ENCODE measurements at places on chromosomes 11 and 22.

DNA sequence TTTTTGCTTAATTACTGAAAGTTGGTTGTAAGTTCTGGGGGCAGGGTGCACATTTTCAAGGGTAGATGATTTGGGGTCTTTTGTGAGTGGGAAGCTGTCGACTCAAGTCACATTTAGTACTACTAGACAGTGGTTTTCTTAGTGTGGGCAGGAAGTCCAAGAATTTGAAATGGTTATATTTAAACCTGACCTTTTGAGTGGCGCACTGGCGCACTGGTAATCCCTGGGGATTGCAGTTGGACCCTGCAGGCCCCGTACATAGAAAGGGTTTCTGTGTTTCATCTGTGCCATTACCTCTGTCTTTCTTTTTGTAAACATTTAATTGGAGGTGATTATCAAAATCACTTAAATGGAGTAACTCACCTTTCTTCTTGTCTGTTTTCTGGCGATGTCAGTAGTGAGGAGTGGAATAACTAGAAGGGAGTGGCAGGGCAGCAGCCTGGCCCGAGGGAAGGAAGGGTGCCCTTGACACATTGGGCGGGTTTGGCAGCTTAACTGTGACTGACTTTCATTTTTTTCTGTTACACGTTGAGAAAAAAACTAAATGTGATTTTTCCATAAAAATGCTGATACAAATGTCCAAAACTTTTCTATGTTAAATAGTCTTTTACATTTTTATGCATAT lies 101.8 kb upstream of the GAL start:
- H3K4me1 ChIP-seq, result peaks cover 13% of the 10 kb centered on the region
- no peak overlapping the region for H3K4me3 ChIP-seq
- no peak for DNase-seq
- H3K27me3 ChIP-seq, result no peaks in the 10 kb centered on the region

- peaks cover 25% of the 10 kb centered on the region for H3K36me3 ChIP-seq
- H3K4me3 ChIP-seq, result no peak overlapping the region
These were observed 122.5 kb downstream of the SERGEF start for GRCh38 chr11:17890325-17890724.

GRCh38 chr11:76782531-76783293 lies 444 bp upstream of the TSKU start:
- H3K4me3 ChIP-seq, result peak overlapping the region; percentile 50
- H3K36me3 ChIP-seq, result no peaks in the 10 kb centered on the region
- DNase-seq, result no peak
- H3K27ac ChIP-seq, result no peak overlapping the region
- peaks cover 40% of the 10 kb centered on the region for H3K27me3 ChIP-seq
- H3K4me1 ChIP-seq, result peaks cover 4% of the 10 kb centered on the region

- H3K27ac ChIP-seq, result peak overlapping the region; percentile 85
- peaks cover 12% of the 10 kb centered on the region for H3K36me3 ChIP-seq
- H3K27me3 ChIP-seq, result no peaks in the 10 kb centered on the region
- peaks cover 40% of the 10 kb centered on the region for H3K4me1 ChIP-seq
- DNase-seq, result peak; percentile 48
These were observed 1.4 kb downstream of the PATZ1 start for GRCh38 chr22:31344578-31345330.

DNA sequence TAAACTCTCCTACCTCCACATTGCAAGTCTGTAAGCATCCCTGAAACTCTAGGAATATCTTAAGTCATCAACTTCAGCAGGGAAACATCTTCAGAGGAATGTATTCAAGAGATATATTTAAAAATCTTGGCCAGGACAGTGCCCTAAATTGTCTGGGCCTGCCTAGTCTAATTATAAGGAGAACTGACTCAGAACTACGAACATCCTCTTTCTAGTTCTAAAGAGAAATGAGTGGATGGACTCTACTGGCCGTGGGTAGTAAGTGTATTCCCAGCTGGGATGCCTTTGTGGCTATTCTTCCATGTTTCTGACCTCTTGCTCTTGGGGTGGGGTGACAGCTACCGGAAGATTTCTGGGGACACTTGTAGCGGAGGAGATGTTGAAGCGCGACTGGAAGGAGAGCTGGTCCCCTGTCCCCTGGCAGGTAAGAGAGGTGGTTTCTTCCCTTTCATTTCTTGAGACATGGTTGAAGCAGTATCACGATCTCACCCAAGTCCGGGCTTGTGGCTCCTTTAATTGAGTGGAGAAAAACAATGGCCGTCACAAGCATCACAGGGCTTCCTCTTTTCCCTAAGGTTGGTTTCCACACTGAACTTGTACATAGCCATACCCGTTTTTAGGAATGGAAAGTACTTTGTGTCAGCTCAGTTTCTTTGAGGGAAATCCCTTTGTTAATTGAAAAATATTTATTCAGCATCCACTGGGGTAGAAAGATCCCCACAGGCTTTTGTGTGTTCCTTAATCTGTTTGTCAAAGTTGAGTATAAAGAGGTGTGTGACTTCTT lies 97.7 kb upstream of the SORL1-AS1 start:
- peaks cover 3% of the 10 kb centered on the region for H3K27me3 ChIP-seq
- DNase-seq, result no peak

DNA sequence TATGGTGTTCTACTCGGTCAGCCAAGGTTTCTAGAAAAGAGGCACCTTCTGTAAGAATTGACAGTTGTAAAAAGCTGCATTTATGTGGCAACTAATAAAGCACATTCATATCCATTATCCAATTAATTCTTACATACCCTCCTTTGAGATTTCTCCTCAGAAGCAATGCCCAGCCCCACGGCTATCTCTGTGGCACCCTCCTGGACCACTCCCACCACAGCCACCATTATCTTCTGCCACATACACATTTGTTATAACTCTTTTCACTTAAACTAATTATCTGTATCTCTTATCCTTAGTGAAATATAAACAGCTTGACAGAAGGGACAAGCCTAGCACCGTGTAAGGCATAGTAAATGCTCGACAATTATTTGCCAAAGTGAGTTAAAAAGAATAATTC lies 48.5 kb downstream of the PAK1 start:
- DNase-seq, result no peak
- H3K4me3 ChIP-seq, result no peak overlapping the region
- H3K27me3 ChIP-seq, result peaks cover 12% of the 10 kb centered on the region
- H3K27ac ChIP-seq, result no peak overlapping the region
- H3K36me3 ChIP-seq, result no peaks in the 10 kb centered on the region
- H3K4me1 ChIP-seq, result no peaks in the 10 kb centered on the region

- no peak overlapping the region for H3K4me3 ChIP-seq
- no peak overlapping the region for H3K27ac ChIP-seq
- DNase-seq, result peak; percentile 18
- H3K4me1 ChIP-seq, result no peaks in the 10 kb centered on the region
These were observed 191.0 kb upstream of the LARGE1 start for GRCh38 chr22:34111210-34111824.

DNA sequence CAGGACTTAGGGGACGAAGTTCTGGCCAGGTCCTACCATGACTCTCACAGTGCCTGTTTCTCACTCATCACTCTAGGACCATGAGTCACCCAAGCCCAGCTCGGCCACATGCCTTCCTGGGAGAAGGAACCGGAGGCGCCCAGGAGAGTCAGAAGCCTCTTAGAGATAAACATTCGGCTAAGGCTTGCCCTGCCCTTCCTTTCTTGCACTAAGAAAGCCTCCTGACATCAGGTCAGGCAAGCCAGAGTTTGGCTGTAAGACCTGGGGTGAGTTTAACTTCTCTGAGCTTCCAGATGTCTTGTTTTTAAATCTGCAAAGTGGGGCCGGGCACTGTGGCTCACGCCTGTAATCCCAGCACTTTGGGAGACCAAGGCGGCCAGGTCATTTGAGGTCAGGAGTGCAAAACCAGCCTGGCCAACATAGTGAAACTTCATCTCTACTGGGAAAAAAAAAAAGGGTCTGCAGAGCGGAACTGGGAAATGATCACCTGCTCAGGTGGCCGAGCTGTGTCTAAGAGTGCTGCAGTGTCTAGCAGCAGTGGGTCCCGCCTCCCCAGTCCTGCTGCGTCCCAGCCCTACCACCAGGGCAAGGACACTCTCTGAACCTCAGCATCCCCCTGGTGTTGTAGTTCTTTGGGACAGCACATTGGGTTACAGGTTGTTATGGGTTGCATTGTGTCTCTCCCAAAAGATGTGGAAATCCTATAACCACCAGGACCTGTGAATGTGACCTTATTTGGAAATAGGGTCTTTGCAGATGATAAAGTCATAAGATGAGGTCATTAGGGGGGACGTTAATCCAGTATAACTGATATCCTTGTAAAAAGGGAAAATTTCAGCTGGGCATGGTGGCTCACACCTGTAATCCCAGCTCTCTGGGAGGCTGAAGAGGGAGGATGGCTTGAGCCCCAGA lies 1.8 kb upstream of the CARS1 start:
- peak overlapping the region; percentile 27 for H3K4me3 ChIP-seq
- no peak overlapping the region for H3K27ac ChIP-seq
- H3K36me3 ChIP-seq, result no peaks in the 10 kb centered on the region
- peaks cover 2% of the 10 kb centered on the region for H3K27me3 ChIP-seq

GRCh38 chr11:298406-299065 lies 790 bp downstream of the IFITM5 start:
- H3K4me3 ChIP-seq, result no peak overlapping the region
- no peak for DNase-seq
- H3K36me3 ChIP-seq, result peaks cover 2% of the 10 kb centered on the region
- H3K27ac ChIP-seq, result no peak overlapping the region

DNA sequence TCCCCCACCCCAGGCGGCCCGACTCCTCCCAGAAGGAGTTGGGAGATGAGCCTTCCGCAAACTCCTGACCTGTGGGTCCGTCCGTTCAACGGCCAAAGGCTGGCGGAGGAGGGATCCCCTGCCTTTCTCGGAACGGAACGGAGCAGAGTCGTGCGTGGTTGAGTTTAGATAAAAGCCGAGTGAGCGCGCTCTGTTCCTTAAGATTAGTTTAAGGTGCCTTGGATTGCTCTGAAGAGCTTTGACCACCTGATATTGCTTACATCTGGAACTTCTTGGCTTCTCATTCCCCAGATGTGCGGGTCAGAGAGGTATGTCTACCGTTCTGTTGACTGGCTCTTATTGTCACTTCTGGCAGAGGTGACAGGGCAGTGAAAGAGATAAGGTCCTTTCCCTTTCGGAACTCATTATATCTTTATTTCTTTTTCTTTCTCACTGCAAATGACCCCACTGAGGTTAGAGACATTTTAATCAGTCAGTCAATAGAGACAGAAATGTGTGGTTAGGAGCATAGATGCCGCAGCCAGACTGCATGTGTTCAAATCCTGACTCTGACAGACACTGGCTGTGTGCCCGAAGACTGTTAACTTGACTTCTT lies at the start of gene TRIM6:
TSS of gene TRIM6 (plus strand) at position 31 of the 595 bp plus-strand sequence. CDS start at position 292, 261 bp downstream.
- H3K27ac ChIP-seq, result peak within 1 kb of the TSS; percentile 22
- H3K4me3 ChIP-seq, result peak within 1 kb of the TSS; percentile 83
- DNase-seq, result no peak
- no peaks in the 10 kb centered on the region for H3K4me1 ChIP-seq

DNA sequence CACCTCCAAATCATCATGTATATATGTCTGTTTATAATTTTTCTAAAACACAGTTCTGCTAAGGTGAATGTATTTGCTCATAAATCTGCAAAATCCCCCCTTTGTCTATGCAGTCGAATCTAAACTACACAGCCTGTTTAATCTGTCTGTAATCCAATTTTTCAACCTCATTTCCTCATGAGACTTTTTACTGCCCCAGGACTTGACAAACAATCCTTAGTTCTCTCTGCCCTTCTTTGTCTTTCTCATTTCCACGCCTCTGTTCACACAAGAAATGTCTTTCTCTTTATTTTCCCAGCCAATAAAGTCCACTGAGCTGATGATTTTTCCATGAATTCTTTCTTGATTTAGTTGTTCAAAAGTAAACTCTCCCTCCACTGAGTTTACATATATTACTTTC lies 1154.3 kb downstream of the FAM181B start:
- DNase-seq, result no peak
- H3K4me3 ChIP-seq, result no peak overlapping the region
- H3K4me1 ChIP-seq, result no peaks in the 10 kb centered on the region
- no peaks in the 10 kb centered on the region for H3K27me3 ChIP-seq

- H3K27ac ChIP-seq, result no peak overlapping the region
- no peak overlapping the region for H3K4me3 ChIP-seq
- DNase-seq, result no peak
- no peaks in the 10 kb centered on the region for H3K4me1 ChIP-seq
These were observed 1054.7 kb upstream of the CNTN5 start for GRCh38 chr11:97965849-97966646.

DNA sequence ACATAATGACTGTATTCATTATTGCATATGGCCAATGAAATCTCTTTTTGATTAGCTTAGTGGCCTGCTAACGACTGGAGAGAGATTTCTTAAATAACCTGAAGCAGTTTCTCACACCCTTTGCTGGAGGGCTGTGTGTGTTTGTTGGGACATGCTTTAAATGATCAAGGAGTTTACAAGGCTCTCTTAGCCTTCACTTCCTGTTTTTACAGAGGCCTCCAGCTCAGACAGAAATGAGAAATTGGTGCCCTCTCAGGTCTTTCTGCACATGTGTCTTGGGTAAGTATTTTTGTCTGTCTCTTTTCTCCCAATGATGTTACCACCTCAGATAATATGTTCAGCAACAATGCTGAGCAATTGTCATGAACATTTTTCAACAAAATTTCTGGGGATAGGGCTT lies 884.4 kb upstream of the CNTN5 start:
- H3K4me1 ChIP-seq, result no peaks in the 10 kb centered on the region
- no peaks in the 10 kb centered on the region for H3K36me3 ChIP-seq
- DNase-seq, result no peak
- H3K27me3 ChIP-seq, result no peaks in the 10 kb centered on the region
- H3K4me3 ChIP-seq, result no peak overlapping the region
- no peak overlapping the region for H3K27ac ChIP-seq

DNA sequence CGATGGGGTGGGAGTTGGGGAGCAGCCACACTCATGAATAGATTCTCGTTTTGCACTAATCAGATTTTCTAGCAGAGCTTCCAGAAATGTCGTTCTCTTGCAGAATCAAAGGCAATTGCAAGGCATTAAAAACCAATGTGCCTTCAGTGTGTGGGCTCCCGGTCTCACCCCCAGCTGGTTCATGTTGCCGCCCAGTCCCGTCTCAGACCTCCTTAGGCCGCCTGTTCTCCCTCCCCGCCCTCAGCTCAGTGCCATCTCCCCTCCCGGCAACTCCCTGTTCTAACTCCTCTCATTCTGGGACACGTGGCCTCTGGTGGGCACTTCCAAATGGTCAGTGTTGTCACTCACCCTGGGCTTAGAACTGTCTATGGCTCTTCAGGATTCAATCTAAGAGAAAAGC lies 42.5 kb upstream of the SMIM38 start:
- peaks cover 8% of the 10 kb centered on the region for H3K36me3 ChIP-seq
- peaks cover 5% of the 10 kb centered on the region for H3K27me3 ChIP-seq
- no peak for DNase-seq
- H3K4me3 ChIP-seq, result no peak overlapping the region
- H3K4me1 ChIP-seq, result peaks cover 5% of the 10 kb centered on the region

DNA sequence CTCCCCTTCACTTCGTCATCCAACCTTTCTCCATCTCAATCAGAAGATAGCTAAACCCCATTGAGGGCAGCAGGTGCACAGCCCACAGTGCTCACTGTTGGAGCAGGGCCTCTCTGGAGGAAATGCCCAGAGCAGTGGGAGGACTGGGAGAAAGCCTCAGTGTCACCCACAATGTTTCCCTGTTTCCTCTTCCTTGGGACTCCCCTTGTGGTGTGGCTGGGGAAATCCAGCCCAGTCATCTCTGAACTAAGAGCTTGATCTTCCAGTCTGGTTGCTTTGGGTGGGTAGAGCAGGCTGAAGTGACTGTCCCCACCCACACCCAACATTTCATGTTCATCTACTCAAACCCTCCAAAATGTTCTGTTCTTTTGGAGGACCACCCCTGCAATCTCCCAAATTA lies 29.8 kb upstream of the EED start:
- peaks cover 20% of the 10 kb centered on the region for H3K4me1 ChIP-seq
- no peaks in the 10 kb centered on the region for H3K36me3 ChIP-seq
- H3K27ac ChIP-seq, result no peak overlapping the region
- no peak overlapping the region for H3K4me3 ChIP-seq

Measured in memory B cell (primary cell).